NCI-H187 treated with DMSO at 0.1 percent for 48 hours (cell line): ENCODE measurements at places on chromosomes 16 and 17.

DNA sequence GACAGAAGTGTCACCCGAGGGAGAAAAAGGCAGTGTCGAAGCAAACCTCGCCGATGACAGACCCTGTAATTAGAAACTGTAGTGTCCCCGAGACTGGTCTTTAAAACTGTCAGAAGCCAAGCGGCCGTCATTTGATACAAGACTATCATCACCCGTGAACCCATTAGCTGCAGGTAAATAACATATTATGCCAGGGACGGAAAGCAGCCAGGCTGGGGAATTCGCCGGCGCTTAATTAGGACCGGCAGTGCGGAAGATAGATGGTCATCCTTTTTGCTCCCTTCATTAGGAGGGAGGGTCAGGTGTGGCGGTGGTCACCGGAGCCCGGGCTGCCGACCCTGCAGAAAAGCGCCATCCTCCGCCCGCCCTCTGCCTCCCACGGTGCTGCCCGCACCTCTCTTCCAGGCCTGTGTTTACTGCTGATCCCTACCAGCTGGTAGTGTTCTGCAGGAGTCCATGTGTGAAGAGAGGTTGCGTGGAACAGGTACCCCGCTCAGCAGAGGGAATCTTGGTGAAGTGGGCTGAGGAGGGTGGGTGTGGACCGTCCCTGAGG, 109.4 kb upstream of the GSE1 start:
- DNase-seq, result no peak

GRCh38 chr16:48102083-48103008, 53.4 kb downstream of the ABCC12 start:
- no peak for DNase-seq

GRCh38 chr17:82152556-82153294, 54.7 kb upstream of the FASN start:
- DNase-seq, result no peak

- no peak for DNase-seq
Observed at GRCh38 chr16:86555704-86556075, 655 bp upstream of the MTHFSD start.

- no peak for DNase-seq
Observed at GRCh38 chr16:24810951-24811843, 34.6 kb upstream of the SLC5A11 start.

- DNase-seq, result no peak
Observed at GRCh38 chr16:48817032-48817431, 207.1 kb upstream of the N4BP1 start.

- no peak for DNase-seq
Observed at GRCh38 chr17:62819511-62820221, 11.6 kb upstream of the MARCHF10 start.

GRCh38 chr17:41326173-41327145, 10.9 kb upstream of the KRTAP17-1 start:
- DNase-seq, result no peak

DNA sequence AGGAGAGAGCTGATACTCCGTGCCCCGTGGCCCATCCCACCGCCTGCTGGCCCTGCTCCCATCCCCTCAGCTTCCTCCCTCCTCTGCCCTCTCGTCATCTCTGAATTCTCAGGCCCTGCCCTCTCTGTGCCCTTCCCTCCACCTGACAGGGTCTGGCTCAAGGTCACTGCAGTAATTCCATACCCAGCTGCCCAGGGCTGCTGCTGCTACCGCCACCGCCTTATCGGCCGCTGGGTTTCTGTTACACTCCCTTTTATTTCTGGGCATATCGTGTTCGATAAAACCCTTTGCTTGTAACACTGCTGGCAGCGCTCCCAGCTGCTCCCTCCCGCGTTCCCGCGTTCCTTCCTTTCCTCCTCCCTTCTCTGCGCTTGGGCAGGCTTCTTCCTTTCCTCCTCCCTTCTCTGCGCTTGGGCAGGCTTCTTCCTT, 1.2 kb downstream of the EPN3 start:
- no peak for DNase-seq

DNA sequence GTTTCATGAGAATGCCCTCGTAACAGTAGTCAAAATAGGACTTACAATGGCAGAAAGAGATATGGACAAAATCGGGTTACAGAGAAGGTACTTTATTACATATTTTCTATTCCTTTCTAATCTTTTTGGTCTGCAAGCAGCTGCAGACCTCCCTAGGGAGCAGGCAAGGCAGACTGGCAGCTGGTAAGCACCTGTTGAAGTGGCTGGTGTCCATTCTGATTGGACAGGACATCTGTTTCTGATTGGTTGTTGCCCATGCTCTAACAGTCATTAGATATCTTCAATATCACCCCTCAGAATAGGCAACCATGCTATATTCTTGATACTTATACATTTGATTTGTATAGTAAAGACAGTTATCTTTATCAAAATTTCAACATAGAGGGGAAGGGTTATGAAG, 606.3 kb downstream of the KCNJ2 start:
- no peak for DNase-seq

- DNase-seq, result no peak
Observed at GRCh38 chr17:43660816-43661493, 767 bp downstream of the MEOX1 start.

DNA sequence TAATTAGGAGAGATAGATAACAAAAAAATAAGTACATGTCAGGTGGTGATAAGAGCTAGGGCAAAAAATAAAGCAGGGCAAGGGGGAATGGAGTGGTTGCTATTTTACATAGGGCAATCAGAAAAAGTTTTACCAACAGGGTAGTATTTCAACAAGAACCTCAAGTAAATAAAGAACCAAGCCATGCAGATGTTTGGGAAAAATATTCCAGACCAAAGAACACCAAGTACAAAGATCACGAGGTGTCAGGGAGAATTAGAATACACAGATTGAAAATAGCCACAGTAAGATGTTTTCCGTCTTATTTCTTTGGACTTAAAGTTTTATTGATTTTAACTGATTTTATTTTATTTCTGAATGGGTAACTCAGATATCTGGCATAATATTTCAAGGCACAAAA, 11.1 kb downstream of the SYNRG start:
- DNase-seq, result no peak

DNA sequence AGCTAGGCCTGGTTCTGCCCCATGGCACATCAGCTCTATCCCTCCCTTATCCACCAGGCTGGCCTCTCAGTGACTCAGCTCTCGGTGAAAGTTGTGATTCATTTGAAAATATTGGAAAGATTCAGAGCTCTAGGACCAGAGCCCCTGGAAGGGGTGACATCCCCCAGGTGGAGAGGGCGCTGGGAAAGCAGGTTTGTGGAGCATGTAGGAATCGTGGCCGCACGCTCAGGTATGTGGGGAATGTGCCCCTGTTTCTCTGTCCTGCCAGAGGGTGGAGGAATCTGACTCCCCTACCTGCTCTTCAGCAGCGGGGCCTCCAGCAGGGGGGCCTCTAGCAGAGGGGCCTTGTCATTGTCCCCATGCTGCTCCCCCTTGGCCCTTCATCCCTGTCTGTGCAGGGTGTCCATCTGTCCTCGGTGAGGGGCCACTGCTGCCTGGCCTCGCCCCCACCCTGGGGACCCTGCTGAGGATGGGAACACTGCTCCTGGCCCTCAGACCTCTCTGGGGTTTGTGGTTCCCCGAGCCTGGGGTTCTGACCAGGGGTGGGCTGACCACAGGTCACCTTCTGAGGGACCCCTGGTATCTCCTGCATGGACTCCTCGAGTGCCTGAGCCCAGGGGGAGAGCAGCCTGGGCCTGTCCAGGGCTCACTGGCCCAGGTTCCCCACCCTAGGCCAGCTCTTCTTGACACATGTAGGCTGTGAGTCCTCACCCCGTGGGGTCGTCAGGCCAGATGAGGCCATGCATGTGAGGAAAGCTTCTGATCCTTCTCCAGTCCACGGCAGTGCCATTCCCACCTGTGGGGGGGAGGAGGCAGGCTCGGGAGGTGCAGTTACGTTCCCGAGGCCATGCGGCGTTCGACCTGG, 47.5 kb downstream of the NT5M start:
- no peak for DNase-seq

DNA sequence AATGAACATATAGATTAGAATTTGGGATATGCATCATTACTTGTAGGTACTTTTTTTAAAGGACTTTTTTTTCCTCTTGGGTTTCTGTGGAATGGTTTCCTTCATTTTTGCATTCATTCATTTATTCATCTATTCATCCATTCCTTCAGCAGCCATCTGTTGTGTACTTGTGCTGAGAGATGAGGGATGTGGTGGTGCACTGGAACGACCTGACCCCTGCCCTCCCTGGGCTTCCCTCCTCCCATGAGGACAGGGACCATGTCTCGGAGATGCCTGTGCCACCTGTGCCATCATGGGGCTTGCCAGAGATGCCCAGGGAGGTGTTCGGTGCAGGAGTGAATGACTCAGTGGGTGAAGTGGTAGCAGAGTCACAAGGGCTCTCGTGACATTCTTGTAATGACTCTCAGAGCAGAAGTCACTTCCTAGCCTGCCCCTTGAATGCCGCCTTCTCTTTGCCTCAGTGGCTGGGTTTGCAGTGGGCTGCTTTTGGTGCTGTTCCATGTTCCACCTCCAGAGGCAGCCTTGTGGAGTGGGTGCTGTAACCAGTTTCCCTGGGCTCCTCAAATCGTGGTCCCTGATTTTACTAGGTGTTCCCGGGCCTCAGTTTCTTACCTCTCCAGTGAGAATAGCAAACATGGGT, 43.9 kb downstream of the CLEC16A start:
- no peak for DNase-seq

- DNase-seq, result no peak
Observed at GRCh38 chr16:79639576-79640311, 39.2 kb upstream of the MAF start.

DNA sequence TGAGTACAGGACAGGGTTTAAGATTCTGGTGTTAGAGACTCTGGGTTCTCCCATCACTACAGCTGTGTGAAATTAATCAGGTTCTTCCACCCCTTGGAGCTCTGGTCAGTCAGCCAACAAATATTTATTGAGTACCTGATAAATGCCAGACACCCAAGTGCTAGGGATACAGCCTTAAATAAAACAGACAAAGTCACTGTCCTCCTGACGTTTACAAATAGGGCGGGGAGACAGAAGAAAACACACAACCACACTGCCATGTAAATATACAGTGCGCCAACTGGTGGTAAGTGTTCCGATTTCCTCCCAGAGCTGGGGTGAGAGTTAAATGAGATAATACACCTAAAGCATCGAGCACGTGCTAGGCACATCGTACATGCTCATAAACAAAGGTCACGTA, 121.0 kb downstream of the COPRS start:
- no peak for DNase-seq

DNA sequence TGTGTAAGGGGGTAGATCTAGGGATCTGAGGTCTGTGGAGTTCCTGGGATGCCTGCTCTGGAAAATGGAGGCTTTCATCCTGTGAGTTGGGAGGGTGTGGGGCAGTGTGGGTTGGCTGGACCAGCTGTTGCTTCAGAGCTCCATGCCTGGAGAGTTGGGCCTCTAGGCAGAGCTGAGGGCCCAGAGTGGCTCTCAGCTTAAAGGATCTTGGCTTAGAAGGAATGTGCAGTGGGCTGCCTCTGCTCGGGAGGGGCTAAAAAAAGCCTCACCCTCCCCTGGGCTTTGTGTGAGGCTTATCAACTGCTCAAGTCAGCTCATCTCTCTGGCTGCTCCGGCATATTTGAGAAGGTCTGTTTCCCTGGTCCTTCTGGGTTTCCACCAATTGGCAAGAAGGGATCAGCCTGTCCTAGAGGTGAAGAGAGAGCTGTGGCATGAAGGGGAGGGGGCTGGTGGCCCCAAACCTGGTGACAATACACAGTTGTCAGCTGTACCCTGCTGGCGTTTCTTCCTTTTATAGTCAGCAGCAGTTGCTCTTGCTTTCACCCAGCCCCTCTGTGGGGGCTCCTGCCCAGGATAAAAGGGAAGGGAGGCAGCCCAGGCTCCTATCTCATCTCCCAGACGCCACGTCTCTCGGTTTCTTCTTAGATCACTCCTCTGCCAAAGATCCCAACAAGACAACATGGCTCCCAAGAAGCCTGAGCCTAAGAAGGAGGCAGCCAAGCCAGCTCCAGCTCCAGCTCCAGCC, at the start of gene MYL4:
Gene MYL4, plus strand, starts transcription at position 605 of the 745 bp plus-strand sequence. Its CDS starts 75 bp downstream, at position 680.
- DNase-seq, result no peak

DNA sequence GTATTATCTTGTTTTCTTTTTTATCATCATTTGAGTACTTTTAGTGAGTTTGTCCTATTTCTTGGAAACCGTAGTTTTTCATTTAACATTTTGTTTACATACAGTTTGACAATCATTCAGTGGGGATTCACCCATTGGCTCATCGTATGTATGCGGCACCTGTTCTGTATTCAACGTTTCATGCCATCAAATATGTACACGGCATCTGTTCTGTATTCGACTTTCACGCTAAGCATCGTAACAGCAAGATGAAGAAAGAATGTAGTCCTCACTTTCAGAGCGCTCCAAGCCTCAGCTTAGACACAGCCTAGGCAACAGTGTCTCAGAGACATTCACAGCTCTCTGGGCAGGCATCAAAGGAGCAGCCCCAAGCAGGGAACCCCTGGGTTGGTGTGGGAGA, 177.2 kb upstream of the CHMP6 start:
- no peak for DNase-seq

DNA sequence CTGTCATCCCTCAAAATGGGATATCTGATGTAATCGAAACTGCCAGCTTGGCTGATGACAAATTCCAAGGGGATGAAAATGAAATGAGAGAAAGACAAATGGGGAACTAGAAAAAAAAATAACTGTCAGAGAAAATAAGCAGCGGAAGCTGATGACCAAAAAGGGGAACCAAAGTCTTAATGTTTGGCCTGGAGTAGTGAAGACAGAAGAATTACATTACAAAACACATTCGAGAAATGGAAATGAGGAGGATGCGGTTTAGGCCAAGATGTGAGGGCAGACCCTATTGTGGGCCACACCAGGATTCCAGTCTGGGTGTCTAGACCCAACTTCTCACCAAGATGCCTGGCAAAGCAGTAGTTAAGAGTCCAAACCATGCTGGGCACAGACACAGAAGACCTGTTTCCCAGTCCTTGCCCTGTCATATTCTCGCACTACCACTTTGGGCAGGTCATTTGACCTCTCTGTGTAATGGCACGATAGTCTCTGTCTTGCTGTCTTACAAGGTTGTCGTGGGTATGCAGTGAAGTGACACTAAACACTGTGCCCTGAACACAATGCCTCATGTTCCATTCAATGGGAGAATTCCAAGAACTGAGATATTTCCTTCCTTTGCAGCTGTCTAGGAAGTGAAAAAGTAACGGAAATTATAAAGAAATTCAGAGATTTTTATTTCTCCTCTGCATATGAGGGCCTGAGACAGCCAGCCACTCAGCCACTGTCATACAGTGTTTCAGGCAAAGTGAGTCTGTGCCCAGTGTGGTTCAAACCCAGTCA, 12.3 kb upstream of the CCL2 start:
- DNase-seq, result no peak

DNA sequence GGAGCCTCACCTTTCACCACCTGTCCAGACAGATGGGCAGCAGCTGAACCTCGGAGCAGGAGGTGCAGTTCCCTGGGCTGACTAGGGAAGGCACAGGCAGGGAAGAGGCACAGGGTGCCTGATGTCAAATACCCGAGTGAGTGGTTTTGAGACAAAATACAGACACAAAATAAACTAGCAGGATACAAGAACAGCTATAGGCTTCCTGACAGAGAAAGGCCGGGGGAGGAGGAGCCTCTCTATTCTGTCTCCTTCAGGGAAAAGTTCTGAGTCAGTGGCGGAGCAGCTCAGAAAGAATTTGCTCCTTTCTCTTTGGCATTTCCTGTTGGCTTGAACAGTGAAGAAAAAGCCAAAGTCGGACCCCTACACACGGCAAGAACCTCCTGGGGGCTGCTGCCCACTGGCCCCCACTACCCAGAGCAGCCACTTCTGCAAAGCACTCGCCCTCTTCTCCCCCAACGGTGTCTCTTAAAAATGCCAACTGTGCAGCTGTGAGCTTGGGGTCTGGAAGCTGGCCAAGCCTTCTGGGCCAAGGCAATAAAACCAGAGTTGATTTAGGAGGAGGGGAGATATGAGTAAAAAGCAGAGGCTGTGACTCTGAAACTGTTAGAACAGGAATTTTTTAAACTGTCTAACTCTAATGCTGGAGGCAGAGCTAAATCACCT, 14.4 kb upstream of the FAAP100 start:
- DNase-seq, result no peak
